ENCODE measurements at places on chromosomes 11 and 22. TPM values are rescaled to one million over a fixed set of nuclear protein-coding genes. Genes with fewer than 3 reads are reported as not detected.

Gene ZP1
- not detected for total RNA-seq

Gene GAS2
- 1.0 TPM for total RNA-seq

Gene PICK1
- 23.0 TPM for total RNA-seq

Gene FADD
- total RNA-seq: 12.0 TPM

Gene IFITM10
- total RNA-seq: 2.4 TPM

Gene P4HA3
- not detected for total RNA-seq

Gene PNPLA2
- 195 TPM for total RNA-seq

Gene SPI1
- 0.57 TPM for total RNA-seq

DNA sequence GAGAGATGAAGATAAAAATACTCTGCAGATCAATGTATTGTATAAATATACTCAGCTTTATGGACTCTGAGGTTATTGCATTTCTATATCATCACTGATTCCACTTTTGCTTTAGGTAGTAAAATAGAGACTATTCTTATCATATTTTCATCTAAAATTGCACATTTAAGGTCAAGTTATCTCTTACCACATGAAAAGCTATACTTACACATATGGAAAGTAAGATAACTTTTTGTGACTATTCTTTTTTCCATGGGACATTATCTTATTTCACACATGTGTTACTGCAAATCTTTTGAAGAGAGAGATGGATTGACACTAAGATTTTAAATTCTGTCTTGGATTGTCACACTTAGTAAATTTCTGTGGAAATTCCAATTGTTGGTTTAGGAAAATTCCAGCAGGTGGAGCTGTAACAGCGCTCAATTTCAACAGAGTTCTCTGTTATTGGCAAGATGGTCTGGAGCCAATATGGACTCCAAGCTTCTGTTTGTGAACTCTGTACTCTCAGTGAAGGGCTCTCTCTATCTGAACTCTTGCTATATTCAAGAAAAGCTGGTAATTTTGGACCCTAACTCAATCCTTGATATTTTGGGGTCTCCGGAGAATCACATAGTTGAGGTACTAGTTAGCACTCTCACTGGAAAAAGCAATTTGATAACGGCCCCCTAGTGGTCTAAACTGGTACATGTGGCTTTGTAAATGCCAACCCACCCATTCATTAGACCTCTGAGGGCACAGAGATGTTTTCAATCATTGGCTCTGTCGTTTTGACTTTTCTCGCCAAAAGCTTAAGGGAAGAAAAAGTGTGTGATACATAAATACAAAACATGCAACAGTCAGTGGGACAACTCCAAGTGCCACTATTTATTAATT, 429.7 kb downstream of the ETS1 start:
- peak; percentile 50 for DNase-seq

GRCh38 chr11:6022956-6023355, 7.6 kb downstream of the OR56A1 start:
- DNase-seq: no peak

GRCh38 chr11:130308886-130309285, 5.8 kb downstream of the ZBTB44 start:
- DNase-seq: no peak

DNA sequence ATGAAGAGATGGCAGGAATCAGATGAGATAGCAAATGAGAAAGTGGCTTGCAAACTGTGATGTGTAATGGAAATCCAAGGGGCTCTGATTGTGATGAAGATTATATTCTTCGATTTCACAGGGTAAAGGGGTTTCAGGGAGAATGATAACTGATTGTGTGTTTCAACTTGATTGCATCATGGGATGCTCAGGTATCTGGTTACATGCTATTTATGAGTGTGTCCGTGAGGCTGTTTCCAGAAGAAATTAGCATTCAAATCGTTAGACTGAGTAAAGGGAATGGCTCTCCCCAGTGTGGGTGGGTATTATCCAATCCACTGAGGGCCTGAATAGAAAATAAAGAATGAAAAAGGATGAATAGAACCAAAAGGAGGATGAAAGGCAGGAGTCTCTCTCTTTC, 278.7 kb upstream of the LARGE1 start:
- DNase-seq: no peak

Measured in CD4-positive, CD25-positive, alpha-beta regulatory T cell (primary cell).